Hepatocyte (in vitro differentiated cells): ENCODE measurements at places on chromosomes 3 and 15. TPM values are rescaled to one million over a fixed set of nuclear protein-coding genes. Genes with fewer than 3 reads are reported as not detected.
A peak's percentile ranks its signal among the peaks of the same experiment; 100 is the strongest.

Gene ALDH1A3
- total RNA-seq, result 11.7 and 20.5 TPM in 2 replicates

- H3K4me1 ChIP-seq, result no peaks in the 10 kb centered on the region
- DNase-seq, result peak; percentile 30
- no peaks in the 10 kb centered on the region for H3K27me3 ChIP-seq
- H3K36me3 ChIP-seq, result no peaks in the 10 kb centered on the region
- no peak overlapping the region for H3K4me3 ChIP-seq
These were observed 178.8 kb downstream of the NSMCE3 start for GRCh38 chr15:29090617-29091466.

Gene HACD2
- total RNA-seq, result 64.3 and 70.1 TPM in 2 replicates

- no peak overlapping the region for H3K4me3 ChIP-seq
- no peaks in the 10 kb centered on the region for H3K36me3 ChIP-seq
- H3K27ac ChIP-seq, result no peak overlapping the region
- no peak for DNase-seq
- H3K27me3 ChIP-seq, result no peaks in the 10 kb centered on the region
These were observed 48.3 kb downstream of the SERPINI1 start for GRCh38 chr3:167783781-167784180.

Gene TLR9
- total RNA-seq, result not detected in 2 replicates

Gene SH3GL3
- total RNA-seq, result 8.7 and 13.9 TPM in 2 replicates

Gene EPHB3
- 5.2 and 11.0 TPM in 2 replicates for total RNA-seq
